ENCODE measurements at places on chromosomes 1 and 21.

- no peak for DNase-seq
Measured at GRCh38 chr1:19322481-19322880, 10.4 kb downstream of the SLC66A1 start.

- no peak for DNase-seq
Measured at GRCh38 chr1:240987928-240988327, 369.1 kb downstream of the RGS7 start.

DNA sequence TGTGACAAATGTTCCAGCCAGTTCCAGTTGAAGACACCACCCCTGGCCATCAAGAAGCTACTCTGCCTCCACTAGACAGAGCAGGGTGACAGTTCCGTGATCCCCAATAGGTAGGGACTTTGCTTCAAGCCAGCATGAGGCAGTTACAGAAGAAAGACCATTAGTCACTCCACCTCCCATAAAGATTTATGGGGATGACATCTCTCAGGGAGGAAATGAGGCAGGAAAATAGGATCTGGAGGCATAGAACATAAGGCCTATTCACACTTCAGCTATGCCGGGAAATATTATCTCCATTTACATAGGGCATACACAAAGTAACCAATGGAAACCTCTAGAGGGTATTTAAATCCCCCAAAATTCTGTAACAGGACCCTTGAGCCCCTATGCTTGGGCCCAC, 3.5 kb upstream of the GBP7 start:
- DNase-seq, result no peak

- no peak for DNase-seq
Measured at GRCh38 chr21:32979598-32980268, 46.0 kb upstream of the OLIG2 start.

GRCh38 chr1:89673251-89673650, 40.3 kb downstream of the LRRC8C start:
- peak; percentile 33 for DNase-seq

DNA sequence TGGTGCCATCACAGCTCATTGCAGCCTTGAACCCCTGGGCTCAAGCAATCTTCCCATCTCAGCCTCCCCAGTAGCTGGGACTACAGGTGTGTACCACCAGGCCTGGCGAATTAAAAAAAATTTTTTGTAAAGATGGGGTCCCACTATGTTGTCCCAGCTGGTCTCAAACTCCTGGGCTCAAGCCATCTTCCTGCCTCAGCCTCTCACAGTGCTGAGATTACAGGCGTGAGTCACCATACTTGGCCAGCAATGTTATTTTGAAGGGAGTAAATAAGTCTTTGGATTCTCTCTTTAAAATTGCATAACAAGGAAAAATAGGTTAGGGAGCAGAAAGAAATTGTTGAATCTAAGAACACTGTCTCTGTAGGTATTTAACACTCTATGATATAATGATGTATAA, 111.3 kb downstream of the RPS6KC1 start:
- DNase-seq, result no peak
